GM23338 (cell line): ENCODE measurements at places on chromosomes 5 and 9. TPM values are rescaled to one million over a fixed set of nuclear protein-coding genes. Genes with fewer than 3 reads are reported as not detected.

IFNA2 gene
- total RNA-seq: not detected in 2 replicates

GRXCR2 gene
- total RNA-seq: not detected in 2 replicates

DCANP1 gene
- total RNA-seq: not detected in 2 replicates

RANBP17 gene
- total RNA-seq: 53.1 and 92.5 TPM in 2 replicates

PLAC8L1 gene
- not detected in 2 replicates for total RNA-seq

UBAC1 gene
- 86.6 and 95.7 TPM in 2 replicates for total RNA-seq

PCDHGC4 gene
- 2.3 and 3.0 TPM in 2 replicates for total RNA-seq

LCN9 gene
- not detected in 2 replicates for total RNA-seq

WWC1 gene
- total RNA-seq: 27.8 and 33.2 TPM in 2 replicates

FGF1 gene
- total RNA-seq: 0.12 and 0.21 TPM in 2 replicates

ERAP2 gene
- not detected in 2 replicates for total RNA-seq

GDNF gene
- 0.17 TPM in 1 of 2 replicates, not detected in the other for total RNA-seq

DAB2IP gene
- 35.1 and 42.8 TPM in 2 replicates for total RNA-seq

WNT8A gene
- total RNA-seq: not detected in 2 replicates

XPA gene
- total RNA-seq: 1.9 TPM in 1 of 2 replicates, not detected in the other

IRX4 gene
- total RNA-seq: 1.7 and 2.8 TPM in 2 replicates

SCGB3A2 gene
- total RNA-seq: 27.0 and 36.1 TPM in 2 replicates

GABRA6 gene
- not detected in 2 replicates for total RNA-seq

GGTA1 gene
- total RNA-seq: not detected in 2 replicates

TARS1 gene
- total RNA-seq: 468 and 473 TPM in 2 replicates

SUSD3 gene
- total RNA-seq: 13.5 and 20.1 TPM in 2 replicates

IL3 gene
- not detected in 2 replicates for total RNA-seq

LHX3 gene
- not detected in 2 replicates for total RNA-seq

BBLN gene
- total RNA-seq: 246 and 276 TPM in 2 replicates
